SJSA1 (cell line): ENCODE measurements at places on chromosomes 3 and 15. TPM values are rescaled to one million over a fixed set of nuclear protein-coding genes. Genes with fewer than 3 reads are reported as not detected.

Gene CD80
- not detected in 2 replicates for total RNA-seq

Gene TRIM42
- total RNA-seq: not detected in 2 replicates

- DNase-seq: no peak
These were observed 429.3 kb upstream of the PDZRN3 start for GRCh38 chr3:74053970-74054516.

DNA sequence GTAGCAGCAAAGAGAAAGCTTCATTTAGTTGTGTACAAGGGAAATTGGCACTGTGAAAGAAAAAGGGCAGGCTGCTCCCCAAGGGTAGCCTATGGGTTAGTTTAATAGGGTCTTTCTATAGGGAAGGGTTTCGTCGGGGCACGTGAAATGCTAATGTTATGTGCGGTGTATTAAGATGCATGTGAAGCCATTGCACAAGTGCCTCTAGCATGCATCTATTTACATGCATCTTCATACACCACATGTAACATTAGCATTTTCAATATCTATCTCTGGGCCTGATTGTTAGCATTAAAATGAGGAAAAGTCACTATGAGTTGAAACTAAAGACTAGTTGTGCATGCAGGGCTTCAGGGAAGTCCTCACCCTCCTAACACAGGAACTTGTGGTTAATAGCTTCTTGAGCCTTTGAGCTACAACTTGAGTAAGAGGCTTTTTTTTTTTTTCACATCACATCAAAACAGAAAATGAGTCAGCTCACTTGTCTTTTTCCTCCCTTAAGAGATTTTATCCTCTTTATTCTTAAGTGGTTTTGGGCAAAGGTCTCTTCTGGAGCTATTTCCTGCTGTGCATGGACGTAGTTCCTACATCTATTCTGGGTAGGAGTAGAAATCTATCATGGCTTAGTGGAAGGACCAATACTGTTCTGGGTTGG, 613.4 kb downstream of the ZPLD1 start:
- no peak for DNase-seq
